ENCODE measurements at places on chromosomes 5 and 9.

DNA sequence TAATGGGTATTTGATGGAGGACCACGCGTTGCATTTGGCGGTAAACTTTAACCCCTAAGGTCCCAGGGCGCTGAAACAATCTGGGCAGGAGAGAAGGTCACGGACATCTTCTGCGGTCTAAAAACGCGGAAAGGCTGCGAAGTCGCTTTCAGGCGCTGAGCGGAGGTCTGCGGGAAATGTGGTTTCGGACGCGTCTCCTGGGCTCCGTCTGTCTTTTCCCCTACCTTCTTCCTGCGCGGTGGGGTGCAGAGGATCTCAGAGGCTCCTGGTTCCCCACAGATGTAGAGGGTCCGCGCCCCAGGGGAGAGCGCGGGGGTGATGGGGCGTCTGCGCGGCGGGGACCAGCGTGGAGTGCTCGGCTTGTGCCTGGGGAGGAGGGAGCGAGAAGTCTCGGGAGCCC is 58.4 kb downstream of the ZNF510 start:
- DNase-seq, result no peak

DNA sequence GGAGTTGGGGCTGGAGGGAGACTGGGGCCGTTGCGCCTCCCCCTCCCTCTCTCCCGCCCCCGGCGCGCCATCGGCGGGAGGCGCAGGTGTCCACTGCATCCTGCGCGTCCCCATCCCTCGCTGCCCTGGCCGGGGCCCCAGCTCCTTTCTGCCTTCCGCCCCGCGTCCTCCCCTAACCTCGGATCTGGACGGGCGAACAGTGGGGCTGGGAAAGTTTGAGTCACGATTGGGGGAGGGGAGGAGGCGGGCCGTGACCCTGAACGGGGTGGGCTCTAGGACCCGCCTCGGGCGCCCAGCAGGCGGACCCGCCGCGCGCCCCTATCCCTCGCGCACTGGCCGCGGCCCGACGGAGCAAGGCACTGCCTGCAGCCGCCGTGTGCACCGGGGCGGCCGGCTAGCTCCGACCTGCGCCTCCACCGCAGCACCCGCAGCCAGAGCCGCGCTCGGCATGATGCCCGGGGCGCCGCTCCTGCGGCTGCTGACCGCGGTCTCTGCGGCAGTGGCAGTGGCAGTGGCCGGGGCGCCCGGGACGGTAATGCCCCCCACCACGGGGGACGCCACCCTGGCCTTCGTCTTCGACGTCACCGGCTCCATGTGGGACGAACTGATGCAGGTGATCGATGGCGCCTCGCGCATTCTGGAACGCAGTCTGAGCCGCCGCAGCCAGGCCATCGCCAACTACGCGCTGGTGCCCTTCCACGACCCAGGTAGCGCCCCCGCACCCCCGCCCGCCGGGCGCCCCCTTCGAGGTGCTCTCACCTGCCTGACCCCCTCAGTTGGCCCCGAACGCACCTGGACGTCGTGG is at the start of gene HMCN2:
Gene HMCN2, plus strand, starts transcription at position 330 of the 805 bp plus-strand sequence. Its CDS starts 119 bp downstream, at position 449.
- DNase-seq, result peak; percentile 67

DNA sequence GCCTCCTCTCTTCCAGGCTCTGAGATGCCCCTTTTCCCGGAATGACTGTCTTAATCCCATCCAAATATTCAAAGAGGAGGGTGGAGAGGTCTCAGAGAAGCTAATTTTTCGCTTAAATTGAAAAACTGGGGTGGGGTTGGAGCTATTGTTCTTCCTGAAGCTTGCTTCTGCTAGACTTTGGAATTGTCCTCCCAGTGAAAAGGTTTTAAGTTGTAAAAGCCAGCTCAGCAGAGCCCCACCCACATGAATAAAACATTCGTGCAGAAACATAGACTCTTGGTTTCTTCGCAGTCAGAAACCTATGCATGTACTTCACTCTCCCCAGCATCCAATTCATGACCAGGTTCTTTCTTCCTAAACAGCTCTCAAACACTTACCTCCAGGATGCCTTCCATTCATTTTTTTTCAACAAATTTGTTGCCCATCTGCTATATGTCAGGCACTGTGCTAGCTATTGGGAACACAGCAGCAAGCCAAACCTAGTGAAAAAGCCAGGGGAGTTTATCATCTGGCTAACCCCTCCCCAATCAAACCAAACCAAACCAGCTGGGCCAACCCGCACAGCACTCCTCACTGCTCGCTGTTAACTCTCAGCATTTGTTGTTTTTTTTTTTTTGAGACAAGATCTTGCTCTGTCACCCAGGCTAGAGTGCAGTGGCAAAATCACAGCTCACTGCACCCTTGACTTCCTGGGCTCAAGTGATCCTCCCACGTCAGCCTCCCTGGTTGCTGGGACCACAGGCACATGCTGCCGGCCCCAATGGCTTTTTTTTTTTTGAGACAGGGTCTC is 37.9 kb upstream of the OCLN start:
- DNase-seq, result no peak

GRCh38 chr9:82560457-82560904 is 502.5 kb downstream of the RASEF start:
- no peak for DNase-seq

DNA sequence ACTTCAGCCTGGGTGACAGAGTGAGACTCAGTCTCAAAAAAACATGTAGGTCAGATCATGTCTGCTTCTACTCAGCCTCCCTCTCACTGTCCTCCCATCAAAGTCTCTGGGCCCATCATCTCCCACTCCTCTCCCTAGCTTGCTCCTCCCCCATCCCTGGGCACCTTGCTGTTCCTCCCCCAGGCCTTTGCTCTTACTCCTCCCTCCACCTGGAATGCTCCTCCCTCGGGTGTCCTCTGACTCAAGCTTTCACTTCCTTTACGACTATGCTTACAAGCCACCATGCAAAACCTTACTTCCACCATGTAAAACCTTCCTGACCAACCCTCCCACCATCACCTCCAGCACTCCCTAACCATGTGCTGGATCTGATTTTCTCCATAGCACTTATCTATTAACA is 51.5 kb downstream of the MTMR12 start:
- no peak for DNase-seq

DNA sequence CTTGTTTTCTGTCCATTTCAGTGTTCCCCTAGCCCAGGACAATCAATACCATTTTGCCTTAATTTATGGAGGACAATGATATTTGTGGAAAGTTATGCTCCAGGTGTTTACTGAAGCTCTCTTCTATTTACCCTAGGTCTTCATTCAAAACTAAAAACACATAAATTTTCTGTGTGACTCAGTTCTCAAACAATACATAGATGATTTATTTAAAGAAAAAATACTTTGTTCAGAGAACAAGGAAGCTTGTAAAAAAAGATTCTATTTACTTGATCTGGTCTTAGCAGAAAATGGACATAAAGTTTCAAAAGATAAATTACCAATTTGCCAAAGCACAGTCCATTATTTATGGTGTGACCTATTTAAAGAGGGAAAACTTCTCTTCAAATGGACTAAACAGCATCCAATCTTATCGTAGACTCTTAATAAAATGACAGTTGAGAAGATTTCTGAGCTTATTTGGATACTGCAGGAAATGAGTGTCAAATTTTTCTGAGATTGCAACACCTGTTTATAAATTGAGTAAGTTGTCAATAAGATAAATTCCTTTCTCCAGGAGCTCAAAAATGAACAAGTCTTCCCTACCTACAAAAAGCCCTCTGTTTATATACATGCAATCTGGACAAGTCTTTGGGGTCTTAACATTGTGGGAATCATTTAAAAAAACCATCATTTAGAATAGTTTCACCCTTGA is 627.2 kb downstream of the PSAT1 start:
- no peak for DNase-seq

- DNase-seq, result no peak
Observed at GRCh38 chr5:158461240-158461854, 602.4 kb upstream of the CLINT1 start.

- no peak for DNase-seq
Observed at GRCh38 chr9:92659601-92660000, 10.3 kb downstream of the IPPK start.

GRCh38 chr5:142118155-142118686 is 9.6 kb downstream of the NDFIP1 start:
- no peak for DNase-seq

DNA sequence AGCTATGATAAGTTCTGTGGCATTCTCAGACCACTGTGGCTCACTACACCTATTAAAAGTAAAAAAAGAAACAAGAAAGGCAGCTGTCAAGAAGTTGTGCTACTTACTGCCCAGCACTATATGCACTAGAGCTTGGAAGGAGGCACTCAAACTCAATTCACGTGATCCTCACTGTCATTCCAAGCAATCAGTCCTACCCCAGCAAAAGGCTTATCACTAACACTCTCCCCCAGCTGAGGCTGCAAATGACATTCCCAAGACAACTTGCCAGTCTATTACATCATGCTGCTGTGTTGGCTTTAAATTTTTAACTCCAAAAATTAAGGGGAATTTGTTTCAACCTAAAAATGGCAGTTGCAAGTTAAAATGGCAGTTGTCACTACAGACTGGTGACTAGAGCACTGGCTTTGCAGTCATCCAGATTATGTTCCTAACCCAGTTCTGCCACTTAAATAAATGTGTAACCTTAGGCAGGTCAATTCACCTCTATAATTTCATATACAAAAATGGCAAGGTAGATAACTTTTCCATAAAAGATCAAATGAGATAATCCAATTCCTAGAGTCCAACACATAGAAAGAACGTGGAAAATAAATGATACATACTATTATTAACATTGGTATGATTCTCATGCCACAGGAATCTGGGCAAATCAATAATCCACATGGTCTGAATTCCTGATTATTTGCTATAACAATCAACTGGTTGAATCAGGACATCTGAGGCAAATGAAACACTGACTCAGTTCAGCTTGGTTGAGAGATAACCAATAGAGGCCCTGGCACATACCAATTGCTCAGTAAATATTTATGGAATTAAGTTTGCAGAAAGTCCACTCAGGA is 52.4 kb downstream of the FBXW11 start:
- DNase-seq, result no peak

DNA sequence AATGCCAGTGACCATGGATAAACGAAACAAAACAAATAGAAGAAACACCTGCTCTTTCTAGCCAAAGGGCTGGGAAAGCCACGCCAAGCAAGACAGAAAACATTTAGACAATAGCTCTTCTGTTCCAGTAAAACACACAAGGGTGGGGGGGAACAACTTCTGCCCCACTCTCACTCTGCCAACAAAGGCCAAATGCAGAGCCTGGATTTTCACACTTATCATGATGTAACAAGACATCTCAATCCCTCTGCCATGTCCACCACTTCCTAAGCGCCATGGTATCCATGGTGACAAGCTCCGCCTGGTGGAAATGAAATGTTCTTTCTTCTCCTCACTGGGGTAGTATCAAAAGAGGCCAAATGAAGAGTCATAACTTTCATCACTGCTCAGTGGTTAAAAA is 60.6 kb downstream of the DRD1 start:
- DNase-seq, result no peak

DNA sequence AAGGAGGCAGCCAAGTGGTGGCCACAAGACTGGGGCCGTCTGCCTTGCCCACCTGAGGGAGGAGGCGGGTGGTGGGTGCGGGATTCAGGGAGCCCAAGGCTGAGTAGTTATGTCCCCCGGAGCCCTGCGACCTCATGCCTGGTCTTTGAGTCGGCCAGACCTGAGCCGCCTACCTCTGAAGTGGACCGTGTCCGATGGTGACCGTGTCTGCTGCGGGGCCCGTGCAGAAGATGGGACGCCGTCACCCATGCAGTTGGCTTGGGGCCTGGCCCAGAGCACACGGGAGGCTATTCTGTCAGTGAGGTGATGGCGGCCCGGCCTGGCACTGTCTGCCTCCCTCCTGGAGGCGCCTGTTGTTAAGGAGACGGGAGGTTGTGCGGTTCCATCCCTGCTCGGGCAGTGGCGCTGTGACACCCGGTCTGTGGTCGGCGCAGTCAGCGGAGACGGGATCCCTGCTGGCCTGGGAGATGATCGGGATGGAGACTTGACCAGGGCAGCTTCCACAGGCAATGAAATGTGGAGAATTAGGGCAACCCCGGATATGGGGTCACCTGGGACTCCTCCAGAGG is 62.5 kb upstream of the FCN2 start:
- DNase-seq, result no peak

DNA sequence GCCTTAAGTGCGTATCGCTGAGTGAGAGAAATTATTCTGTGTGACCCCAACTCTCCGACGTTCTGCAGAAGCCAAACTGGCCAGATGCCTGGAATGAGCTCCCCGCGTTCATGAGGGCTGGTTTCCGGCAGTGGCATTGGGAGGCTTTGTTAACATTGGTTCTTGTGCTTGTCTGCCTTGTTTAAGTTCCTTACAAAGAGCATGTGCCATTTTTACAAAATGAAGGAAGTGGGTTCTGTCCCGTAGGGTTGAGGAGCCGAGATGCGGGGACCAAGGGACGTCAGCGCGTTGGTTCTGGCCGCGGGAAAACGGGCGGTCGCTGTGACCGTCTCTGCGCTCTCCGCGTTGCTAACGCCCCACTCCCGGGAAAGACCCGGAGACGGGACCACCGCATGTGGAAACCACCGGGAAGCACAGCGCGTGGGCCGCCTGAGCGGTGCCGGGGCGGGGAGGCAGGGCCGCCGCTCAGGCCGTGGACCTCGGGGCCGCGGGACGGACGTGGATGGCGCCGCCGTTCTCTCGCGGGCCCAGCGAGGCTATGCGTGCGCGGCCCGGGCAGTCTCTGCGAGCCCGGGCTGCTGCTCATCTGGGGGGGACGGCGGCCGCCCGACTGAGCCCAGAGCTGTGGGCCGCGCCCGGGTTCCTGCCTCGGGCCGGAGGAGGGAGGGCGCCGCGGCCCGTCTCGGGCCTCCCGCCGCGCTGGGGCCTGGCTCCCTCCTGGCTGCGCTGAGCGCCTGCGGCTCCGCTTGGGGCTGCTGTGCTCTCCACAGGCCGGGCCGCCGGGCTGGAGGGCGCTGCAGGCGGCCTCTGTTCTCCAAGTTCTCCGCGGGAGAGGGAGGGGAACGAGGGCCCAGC is 13.4 kb downstream of the RABL6 start:
- DNase-seq, result no peak

DNA sequence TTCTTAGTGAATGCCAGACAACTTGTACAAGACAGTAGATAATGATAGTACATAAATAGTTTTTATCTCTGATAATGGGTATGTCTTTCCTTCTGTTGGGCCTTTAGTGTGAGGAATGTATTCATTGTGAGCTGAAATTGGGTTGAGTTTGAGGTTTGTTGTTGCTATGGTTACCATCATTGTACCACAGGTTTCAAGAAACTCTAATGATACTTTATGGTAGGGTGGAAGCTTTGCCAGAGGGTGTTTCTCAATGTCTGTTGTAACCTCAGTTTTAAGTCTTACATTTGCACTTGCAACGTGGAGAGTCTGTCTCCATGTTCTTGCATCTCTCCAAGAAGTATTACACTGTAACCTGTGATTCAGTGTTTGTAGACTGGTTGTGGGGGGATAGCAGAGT is 1550.1 kb downstream of the MAT2B start:
- no peak for DNase-seq

DNA sequence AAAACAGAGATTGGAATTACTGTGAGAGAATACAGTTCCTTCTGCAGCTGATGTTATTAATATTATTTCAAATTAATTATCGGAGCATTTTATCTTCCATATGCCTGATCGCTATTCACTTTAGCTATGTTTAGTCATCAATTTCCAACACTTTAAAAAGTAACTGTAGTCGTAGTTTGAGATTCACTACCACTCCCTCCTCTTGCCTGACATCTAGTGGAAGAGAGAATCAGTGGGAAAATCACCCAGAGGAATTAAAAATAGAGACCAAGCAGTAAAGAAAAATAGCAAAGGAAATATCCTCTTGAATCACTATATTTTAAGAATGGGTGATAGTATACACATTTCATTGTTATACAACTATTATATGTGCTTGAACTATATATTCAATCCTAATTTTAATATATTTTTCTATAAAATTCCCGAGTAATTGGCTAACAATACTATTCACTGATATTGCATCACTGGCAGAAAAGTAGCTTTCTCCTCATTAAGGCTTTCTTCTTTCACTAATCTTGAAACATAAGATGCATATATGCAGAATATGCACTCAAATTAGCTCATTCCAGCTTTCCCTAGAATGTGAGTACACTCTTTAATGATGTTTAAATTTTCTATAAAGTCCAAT is 708.7 kb downstream of the CDH9 start:
- no peak for DNase-seq
